ENCODE measurements at places on chromosomes 2 and 18. TPM values are rescaled to one million over a fixed set of nuclear protein-coding genes. Genes with fewer than 3 reads are reported as not detected.

Gene ZNF24
- total RNA-seq = 23.1 TPM

Gene MFSD2B
- under 0.01 TPM for total RNA-seq

Gene TMEM37
- not detected for total RNA-seq

Gene BCL11A
- 3.5 TPM for total RNA-seq

Gene SLC9A4
- total RNA-seq = not detected

Gene KIAA2012
- total RNA-seq = not detected

Gene SCN7A
- total RNA-seq = not detected

Gene PLEKHA3
- total RNA-seq = 5.6 TPM

Gene MRPS5
- 26.1 TPM for total RNA-seq

DNA sequence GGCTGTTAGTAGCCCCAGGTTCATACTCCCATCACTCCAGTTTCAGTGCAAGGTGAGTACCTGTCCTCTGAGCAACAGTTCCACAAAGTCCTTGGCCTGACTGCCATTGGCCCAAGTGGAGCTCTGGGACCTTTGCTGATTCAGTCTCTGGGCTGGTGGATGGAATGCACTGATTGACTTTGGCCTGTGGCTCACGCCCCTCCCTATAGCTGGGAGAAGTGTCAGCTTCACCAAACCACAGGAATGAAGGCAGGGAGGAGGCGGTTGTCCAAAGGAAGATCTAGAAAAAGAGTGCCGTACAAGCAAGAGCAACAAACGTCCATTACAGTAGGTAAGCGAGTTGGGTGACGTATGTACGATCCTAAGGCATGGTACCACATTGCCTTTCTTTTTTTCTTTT lies 34.0 kb downstream of the QPCT start:
- 0 out of 2 replicates have a peak overlapping the region, but pooled peaks have one; percentile 79 for H3K27ac ChIP-seq
- no peaks in the 10 kb centered on the region for H3K27me3 ChIP-seq
- DNase-seq = peak; percentile 81
- H3K36me3 ChIP-seq = no peaks in the 10 kb centered on the region
- no peak overlapping the region for H3K4me3 ChIP-seq

DNA sequence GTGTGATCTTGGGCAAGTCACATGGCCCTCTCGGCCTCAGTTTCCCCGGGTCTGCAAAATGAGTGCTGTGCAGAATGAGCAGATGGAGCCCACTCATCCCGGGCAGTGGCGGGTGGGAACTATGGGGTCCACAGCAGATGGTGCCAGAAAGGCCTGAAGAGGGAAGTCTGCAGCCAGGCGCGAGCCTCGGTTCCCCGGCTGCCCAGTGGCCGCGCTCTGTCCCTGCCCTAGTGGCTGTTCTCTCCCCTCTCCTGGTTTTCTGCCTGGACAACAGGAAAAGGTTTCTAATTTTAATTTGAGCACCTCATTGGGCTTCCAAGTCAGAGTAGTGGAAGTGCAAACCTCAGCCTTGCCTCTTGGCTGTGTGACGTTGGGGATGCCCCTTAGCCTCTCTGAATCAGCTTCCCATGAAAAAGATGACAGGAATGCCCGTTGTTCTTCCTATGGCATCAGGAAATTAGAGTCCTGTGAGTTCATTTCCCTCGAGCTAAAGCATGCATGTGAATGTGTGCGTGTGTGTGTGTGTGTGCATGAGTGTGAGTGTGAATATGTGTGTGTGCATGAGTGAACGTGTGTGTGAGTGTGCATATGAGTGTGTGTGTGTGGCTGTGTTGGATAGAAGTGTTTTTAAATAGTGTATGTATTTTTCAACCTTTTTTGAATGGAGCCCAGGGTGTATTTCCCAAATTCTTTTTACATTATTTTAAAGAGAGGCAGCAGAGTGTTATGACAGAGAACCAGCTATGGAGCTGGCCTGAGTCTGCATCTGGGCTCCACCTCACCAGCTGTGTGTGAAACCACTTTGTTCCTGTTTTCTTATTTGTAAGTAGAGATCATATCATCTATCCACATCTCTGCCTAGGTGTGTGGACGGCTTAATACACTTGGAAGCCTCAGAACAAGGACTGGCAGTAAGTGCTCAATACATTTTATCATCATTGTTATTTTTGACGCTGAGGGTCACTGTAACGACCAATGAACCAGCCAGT lies 41.3 kb downstream of the RRM2 start:
- H3K4me1 ChIP-seq = no peaks in the 10 kb centered on the region
- DNase-seq = peak; percentile 25
- H3K27me3 ChIP-seq = no peaks in the 10 kb centered on the region

- H3K27ac ChIP-seq = no peak overlapping the region
- H3K4me1 ChIP-seq = no peaks in the 10 kb centered on the region
- H3K4me3 ChIP-seq = no peak overlapping the region
- DNase-seq = no peak
- H3K36me3 ChIP-seq = no peaks in the 10 kb centered on the region
These were observed 10.6 kb upstream of the SLC39A10 start for GRCh38 chr2:195646424-195646823.

- no peaks in the 10 kb centered on the region for H3K27me3 ChIP-seq
- H3K27ac ChIP-seq = no peak overlapping the region
- peaks cover 23% of the 10 kb centered on the region for H3K4me1 ChIP-seq
- H3K36me3 ChIP-seq = no peaks in the 10 kb centered on the region
- no peak overlapping the region for H3K4me3 ChIP-seq
- peak; percentile 9 for DNase-seq
These were observed 220.7 kb downstream of the IRS1 start for GRCh38 chr2:226578879-226579278.

DNA sequence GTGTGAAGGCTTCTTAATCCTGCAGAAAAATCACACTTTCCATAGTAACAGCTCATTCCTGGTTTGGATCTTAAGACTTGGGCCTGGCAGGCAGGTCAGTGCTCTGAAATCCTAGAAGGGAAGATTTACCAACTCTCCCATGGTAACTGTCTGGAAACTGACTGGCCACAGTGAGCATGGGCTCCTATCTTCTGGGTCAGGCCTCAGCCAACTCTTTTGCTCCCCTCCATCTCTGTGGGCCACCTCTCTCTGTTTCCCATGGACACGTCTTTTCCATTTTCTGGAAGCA lies 86.7 kb downstream of the ACAA2 start:
- H3K4me1 ChIP-seq = peaks cover 23% of the 10 kb centered on the region
- DNase-seq = no peak
- H3K4me3 ChIP-seq = peak overlapping the region; percentile 17
- H3K27ac ChIP-seq = peak overlapping the region; percentile 77
- no peaks in the 10 kb centered on the region for H3K27me3 ChIP-seq
- no peaks in the 10 kb centered on the region for H3K36me3 ChIP-seq

DNA sequence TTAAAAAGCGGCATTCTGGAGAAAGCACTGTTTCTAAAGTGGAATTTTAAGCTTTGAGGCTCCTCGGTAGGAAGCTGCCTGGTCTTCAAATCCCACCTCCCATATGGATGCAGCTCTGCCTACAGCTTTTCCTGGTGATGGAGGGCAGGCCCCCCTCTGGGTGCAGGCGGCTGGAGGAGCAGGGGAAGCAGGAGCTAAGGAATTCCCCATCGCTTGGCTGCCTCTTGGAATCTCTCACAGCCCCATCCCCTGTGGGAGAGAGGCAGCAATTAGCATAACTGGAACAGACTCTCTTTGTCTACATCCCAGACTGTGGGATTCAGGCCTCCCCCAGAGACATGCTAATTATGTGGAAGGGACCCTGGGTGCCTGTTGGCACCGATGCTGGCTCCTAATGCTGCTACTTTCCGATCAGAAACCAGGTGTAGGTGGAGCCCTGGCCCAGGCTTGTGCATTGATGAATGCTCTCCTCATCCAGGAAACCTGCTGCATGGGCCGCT lies 51.3 kb downstream of the LIPG start:
- no peak overlapping the region for H3K4me3 ChIP-seq
- DNase-seq = no peak
